GF-D8 (cell line): ENCODE measurements at places on chromosomes 2 and 18.
A peak's percentile ranks its signal among the peaks of the same experiment; 100 is the strongest.

GRCh38 chr2:239693330-239693729 is 292.5 kb upstream of the HDAC4 start:
- no peak for DNase-seq

- DNase-seq = no peak
Measured at GRCh38 chr18:61245276-61245675, 88.0 kb upstream of the CDH20 start.

- no peak for DNase-seq
Measured at GRCh38 chr2:83951378-83951947, 507.6 kb downstream of the SUCLG1 start.

GRCh38 chr2:233400341-233400740 is 46.0 kb downstream of the DGKD start:
- no peak for DNase-seq

DNA sequence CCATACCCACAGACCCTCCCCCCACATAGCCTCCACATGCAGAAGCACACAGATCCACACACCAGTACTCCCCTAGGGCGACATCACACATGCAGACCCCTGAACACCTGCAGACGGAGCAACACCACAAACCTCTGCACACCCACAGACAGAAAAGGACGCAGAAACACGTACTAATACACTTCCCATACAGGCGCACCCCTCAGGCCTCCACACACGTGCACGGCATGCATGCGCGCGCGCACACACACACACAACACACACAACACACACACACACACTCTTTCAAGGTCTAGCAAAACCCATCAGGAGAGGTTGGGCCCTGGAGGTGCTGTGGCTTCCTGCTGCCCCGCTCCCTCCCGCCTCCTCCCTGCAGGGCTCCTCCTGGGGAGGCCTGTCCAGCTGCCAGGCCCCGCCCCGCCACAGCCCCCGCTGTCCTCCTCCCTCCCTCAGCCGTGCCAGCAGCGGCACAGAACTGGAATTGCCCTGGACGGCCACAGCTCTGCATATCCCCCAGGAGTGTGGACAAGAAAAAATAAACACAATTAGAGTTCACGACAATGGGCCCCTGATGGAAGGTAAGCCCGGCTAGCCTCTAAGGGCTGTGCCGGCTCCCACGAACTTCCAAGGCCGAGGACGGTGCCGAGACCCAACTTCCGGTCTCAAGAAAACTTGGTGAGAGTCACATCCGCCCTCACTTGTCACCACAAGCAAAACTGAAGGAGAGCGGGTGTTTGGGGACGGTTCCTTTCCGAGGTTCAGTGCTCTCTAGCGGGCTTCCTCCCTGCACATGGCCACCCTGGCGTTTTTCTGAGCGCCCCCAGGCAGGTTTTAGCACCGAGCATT is 6.8 kb downstream of the ZFP36L2 start:
- DNase-seq = peak; percentile 91
